ENCODE measurements at places on chromosomes 7 and 10.

GRCh38 chr10:6990891-6991290 lies 410.8 kb upstream of the PRKCQ start:
- DNase-seq = no peak

GRCh38 chr10:97564776-97565175 lies 7.8 kb upstream of the ANKRD2 start:
- DNase-seq = no peak

DNA sequence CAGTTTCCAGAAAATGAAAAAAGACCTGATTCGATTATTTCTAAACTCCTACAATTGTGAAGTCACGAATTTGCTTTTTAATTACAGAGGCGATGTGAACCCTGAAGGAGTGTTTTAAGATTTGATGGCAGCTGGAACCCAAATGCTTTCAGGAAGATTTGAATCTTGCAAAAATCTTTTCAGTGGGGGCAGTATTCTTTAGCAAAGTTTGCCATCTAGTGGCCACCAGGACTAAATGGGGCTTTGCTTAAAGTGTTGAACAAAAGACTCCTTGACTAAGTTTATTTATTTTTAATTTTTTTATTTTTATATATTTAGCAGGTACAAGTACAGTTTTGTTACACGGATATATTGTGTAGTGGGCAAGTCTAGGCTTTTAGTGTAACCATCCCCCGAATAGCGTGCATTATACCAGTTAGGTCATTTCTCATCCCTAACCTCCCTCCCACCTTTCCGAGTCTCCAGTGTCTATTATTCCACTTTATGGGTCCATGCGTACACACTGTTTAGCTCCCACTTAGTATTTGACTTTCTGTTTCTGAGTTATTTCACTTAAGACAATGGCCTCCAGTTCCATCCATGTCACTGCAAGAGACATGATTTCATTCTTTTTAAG lies 98.8 kb downstream of the CACNB2 start:
- DNase-seq = peak; percentile 17

GRCh38 chr7:74395745-74396311 lies 57.9 kb upstream of the GTF2IRD1 start:
- DNase-seq = no peak

GRCh38 chr10:100303724-100304319 lies 17.3 kb upstream of the BLOC1S2 start:
- no peak for DNase-seq

- DNase-seq = no peak
Measured at GRCh38 chr7:141954334-141954733, 7.6 kb upstream of the CLEC5A start.

Data from CD4-positive, alpha-beta T cell treated with Interleukin-21 for 1 hour (primary cell).